Activated CD4-positive, alpha-beta T cell treated with anti-CD3 and anti-CD28 coated beads, Interleukin-2, amount 10 ng/mL, durations not matched to agents 7 days and 5 days (primary cell): ENCODE measurements at places on chromosomes 7 and 10. TPM values are rescaled to one million over a fixed set of nuclear protein-coding genes. Genes with fewer than 3 reads are reported as not detected.

Gene TBX20
- 0.27 TPM for total RNA-seq

Gene AGAP6
- 27.1 TPM for total RNA-seq

Gene PRSS37
- total RNA-seq: not detected

Gene CDCA7L
- total RNA-seq: 61.8 TPM

Gene ERVW-1
- not detected for total RNA-seq

Gene VPS37D
- total RNA-seq: 0.25 TPM

Gene SNX10
- total RNA-seq: 28.9 TPM

Gene ANK3
- 47.1 TPM for total RNA-seq
